Stimulated activated CD4-positive, alpha-beta T cell treated with anti-CD3 and anti-CD28 coated beads, Interleukin-1b, Interleukin-23, amount 100 ng/mL, for 48 hours (primary cell): ENCODE measurements at places on chromosomes 1 and 21.

- no peak for DNase-seq
These were observed 66.8 kb upstream of the JUN start for GRCh38 chr1:58850636-58851035.

DNA sequence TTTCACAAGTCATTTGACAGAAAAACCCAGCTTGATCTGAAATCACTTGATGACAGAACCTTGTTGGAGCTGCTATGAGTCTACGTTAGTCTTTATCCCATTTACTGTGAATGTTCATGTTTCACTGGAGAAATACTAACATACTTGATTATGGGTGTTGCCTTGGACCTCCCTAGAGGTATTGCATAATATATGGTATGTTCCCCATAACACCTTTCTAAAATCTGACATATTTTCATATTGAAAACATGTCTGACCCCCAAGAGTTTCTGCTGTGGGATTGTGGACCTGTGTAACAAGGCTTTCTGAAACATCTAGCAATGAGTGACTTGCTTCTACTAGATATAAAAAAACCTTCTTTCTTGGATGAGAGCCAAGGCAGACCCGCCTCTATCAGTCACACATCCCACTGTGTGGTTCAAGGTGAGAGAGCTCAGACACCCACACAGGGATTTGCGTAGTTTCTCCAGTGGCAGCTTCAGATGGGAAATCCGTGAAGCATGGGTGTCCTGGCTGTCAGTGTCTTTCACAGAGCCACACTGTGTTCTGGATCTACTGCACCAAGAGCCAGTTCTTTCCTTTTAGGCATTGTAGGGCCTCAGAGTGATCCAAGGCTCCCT is 4.6 kb downstream of the NENF start:
- DNase-seq: no peak

DNA sequence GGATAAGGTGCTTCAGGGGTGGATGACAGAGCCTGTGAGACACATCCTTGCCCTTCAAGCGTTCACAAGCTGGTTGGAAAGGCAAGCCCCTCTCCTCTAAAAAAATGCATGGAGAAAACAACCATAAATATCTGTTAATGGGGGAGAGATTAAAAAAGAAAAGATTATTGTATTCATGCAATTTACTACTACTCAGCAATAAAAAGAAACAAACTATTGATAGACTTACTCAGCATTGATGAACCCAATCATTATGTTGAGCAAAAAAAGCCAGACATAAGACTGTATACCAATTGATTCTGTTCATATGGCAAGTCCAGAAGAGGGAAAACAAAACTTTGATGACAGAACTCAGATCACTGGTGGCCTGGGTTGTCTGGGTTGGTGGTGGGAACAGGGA is 138.7 kb upstream of the IRF2BP2 start:
- no peak for DNase-seq

DNA sequence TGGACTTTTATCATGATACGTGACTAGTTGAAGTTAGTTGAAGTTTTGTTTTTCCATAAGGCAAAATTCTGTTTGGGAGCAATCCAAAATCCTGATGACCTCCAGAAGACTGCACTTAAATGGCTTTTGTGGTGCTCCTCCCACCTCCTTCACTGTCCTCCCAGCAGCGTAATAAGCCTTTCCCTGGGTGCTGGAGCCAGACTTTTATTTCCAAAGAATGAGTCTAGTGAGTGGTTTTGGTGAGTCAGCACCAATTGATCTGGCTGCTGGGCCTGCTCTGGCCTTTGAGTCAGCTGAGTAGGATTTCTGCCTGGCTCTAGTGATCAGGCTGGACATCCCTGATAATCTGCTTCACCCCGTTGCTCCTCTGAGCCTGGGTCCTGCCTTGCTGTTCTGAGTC is 21.7 kb upstream of the KCND3 start:
- no peak for DNase-seq

DNA sequence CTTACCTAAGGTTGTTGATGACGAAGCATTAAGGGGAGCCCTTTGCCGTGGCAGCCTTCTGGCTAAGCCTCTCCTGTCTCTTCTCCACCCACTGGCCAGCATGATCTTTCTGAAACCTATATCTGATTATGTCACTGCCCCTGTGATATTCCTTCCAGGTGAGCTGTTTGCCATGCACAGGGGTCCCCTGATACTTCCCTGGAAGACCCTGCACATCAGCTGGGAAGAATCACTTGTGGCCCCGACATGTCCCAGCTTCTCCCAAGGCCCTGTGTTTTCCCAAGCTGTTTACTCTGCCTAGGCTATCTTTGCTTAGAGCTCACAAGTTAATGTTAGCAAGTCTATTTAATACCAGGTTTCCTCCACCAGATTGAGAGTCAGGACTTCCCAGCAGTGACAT is 12.3 kb downstream of the RD3 start:
- DNase-seq: no peak

DNA sequence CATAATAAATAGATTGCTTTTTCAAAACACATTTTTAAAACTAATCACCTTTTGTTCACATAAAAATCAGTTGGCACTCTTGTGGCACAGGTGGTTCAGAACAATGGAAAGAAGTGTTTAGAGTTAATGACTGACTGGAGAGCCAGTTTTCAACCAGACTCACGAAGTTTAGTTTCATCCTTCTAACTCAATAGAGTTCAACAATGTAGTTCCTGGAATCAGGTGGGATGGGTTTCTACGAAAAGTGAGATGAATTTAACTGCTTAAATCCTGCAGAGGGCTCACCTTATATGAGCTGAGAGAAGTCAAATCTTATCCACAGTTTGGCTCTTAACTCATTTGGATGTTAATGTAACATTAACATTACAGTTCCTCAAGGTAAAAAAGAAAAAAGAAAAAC is 116.5 kb downstream of the SMYD2 start:
- no peak for DNase-seq
